ENCODE measurements at places on chromosomes 2 and 18.

DNA sequence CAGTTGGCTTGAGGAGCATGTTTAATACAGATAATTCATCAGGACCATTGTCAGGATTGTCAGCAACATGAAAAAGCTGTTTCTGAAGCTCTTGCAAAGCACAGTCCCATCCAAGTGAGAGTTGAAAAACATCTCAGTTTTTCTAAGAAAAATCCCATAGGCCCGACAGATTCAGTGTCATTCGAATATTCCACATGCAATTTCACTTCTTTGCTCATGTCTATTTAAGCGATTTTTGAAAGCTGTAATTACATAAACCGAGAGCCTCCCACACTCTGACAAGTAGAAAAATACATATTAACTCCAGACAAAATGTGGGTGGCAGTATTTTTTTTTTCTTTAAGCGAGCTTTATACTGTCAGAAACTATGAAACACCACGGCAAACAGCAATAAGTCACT, 134.7 kb upstream of the GALNT5 start:
- DNase-seq, result no peak

GRCh38 chr18:3667255-3668137, 217.5 kb downstream of the TGIF1 start:
- no peak for DNase-seq

DNA sequence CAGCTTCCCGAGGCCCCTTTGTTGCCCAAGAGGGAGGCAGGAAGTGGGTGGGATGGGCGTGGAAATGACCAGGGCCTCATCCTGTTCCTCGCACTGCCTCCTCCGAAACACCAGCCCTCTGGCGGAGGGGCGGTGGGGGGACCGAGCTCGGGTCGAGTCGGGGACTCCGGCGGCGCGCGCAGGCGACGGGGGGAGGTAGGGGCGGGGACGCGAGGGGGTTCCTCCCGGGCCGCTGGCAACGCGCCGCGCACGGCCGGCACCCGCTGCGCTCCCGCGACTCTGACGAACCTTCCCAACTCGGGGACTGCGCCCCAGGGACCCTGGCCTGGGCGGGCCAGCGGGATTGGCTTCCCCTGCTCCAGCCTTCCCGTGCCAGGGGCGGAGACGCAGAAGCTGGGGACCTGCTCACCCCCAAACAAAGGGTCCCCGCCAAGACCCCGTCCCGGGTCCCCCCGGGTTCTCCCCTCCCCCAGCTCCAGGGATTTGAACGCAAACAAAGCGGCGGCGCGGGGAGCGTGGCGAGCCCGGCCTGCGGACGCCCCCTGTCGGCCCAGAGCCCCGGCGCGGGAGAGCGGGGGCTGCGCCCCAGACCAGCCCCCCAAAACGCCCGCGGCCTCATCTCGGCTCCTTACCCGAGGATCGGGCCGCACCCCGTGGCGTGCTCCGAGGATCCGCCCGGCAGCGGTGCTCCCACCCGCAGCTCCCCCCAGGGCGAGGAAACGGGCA, 1.2 kb downstream of the SEMA4C start:
- DNase-seq, result peak; percentile 87

GRCh38 chr2:43139996-43140621, 86.3 kb downstream of the ZFP36L2 start:
- no peak for DNase-seq

DNA sequence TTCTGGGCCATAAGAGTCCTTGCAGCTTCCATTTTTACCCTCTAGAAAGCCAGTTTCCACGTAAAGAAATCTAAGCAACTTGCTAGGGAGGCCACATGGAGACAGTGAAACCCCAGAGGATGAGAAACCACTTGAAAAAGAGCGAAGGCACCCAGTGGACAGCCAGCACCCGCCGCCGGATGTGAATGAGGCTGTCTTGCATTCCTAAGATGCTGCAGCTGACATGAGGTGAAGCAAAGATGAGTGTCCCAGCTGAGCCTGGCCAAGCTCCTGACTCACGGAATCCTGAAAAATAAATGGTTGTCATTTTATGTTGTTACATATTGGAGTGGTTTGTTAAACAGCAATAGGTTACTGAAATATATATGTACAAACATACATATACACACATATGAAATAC, 65.9 kb upstream of the STPG4 start:
- DNase-seq, result no peak

GRCh38 chr2:214379227-214379626, 31.6 kb upstream of the VWC2L start:
- no peak for DNase-seq

DNA sequence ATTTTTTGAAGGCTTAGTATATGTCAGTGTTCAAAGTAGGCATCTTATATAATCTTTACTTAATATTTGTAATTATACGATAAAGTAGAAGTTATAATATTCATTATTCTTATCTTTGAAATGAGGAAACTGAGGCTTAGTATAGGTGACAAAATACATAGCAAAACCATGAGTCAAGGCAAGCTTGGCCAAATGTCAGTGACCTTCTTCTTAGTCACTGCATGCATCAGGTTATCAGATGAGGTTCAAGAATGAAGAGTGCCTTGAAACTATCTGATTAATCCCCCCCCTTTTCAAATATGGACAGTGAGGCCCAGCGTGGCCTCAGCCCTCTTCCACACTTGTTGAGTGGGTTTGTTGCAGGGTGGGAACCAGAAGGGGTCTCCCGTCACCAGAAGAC, 59.3 kb downstream of the PMAIP1 start:
- DNase-seq, result no peak

- no peak for DNase-seq
These were observed 8.0 kb downstream of the MRPL33 start for GRCh38 chr2:27779417-27780055.

- DNase-seq, result no peak
These were observed 12.7 kb upstream of the CDH2 start for GRCh38 chr18:28189400-28190239.

DNA sequence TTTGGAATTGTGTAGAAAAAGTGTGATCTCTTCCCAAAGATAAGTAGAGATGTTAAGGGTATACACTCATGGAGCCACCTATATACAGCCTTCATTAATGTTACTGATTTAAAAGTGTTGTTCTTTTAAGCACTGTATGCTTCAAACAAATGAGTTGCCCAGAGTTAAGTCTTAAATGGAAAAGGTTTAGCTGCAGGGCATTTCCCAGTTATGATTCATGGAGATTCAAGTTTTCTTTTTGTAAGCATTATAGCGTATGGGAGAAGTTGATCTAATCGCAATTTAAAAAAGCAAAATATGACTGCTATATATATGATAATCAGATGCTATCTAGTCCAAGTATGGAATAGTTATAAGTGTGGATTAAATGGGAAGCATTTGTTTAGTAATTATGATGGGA, 4.8 kb downstream of the PDK1 start:
- DNase-seq, result no peak

DNA sequence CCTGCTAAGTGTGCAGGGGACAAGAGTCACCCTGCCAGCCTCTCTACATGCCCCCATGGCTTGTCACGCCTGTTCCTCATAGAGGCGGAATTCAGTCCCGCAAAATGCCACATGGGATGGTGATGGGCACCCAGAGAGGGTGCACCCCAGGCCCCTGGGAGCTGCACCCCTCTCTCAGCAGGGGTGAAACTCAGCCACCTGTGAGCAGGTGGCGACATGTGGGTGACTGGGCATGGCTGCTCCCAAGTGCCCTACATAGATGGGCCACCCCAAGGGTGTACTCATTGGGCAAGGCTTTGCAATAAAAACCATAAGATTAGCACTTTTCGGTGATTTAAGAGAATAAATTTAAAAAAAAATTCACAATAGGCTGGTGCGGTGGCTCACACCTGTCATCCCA, 6.3 kb downstream of the HS6ST1 start:
- DNase-seq, result peak; percentile 29

DNA sequence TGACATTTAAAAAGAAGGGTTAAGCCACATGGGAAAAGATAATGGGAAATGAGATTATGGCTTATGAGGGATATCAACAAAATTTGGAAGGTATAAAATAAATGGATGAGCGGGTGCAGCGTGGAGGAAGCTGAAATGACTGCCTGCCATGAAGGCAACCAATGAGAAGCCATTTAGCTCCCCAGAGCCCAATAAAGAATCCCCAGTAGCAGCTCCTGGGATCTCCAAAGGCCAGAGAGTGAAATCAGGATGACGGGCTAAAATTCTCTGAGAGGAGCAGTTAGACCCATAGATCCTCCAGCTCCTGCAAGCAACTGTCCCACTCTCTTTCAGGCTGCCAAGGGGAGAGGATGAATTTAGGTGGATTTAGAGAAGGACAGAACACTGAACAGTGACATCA, 12.9 kb upstream of the MAPRE3 start:
- no peak for DNase-seq

- DNase-seq, result no peak
These were observed 130.2 kb downstream of the SLC4A10 start for GRCh38 chr2:161754379-161754778.

- no peak for DNase-seq
These were observed 66.4 kb downstream of the MRPS9 start for GRCh38 chr2:105104208-105104731.

- DNase-seq, result no peak
These were observed 101.7 kb upstream of the ZNF236 start for GRCh38 chr18:76720683-76721082.

GRCh38 chr2:155770516-155770915, 562.0 kb downstream of the NR4A2 start:
- no peak for DNase-seq

DNA sequence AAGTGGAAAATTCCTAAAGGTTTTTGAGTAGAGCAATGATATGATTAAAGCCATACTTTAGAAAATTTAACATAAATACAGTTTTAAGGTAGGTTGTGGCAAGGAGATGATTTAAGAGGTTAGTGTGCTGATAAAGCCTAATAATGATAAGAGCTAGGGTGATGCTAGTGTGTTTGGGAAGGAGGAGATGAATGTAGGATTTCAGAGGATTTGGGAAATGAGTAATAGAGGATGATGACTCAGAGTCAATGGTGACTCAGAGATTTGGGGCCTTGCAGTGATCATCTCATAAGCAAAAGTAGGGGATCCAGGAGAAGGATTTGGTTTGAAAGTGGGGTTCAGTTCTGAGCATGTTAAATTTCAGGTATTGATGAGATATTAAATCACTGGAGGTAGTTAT, 23.3 kb downstream of the STAMBP start:
- no peak for DNase-seq

DNA sequence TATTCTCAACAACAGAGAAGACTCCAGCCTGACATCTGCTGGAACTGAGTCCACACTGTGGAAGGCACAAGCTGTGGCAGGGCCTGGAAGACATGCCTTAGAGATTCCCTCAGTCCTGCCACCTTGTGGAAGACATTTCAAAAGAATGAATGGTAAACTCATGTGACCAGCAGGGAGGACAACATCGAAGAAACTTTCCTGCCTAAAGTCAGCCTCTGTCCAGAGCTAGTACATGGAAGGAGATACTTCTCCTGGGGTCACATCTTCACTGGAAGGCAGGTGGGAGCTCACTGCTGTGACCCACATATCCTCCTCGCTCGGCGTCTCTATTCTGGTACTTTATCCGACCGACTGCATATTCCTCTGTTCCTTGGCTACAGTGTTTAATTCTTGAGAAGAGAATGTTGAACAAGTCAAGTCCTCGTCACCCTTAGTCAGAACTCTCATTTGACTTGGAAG, 59.5 kb downstream of the PUM2 start:
- DNase-seq, result no peak

DNA sequence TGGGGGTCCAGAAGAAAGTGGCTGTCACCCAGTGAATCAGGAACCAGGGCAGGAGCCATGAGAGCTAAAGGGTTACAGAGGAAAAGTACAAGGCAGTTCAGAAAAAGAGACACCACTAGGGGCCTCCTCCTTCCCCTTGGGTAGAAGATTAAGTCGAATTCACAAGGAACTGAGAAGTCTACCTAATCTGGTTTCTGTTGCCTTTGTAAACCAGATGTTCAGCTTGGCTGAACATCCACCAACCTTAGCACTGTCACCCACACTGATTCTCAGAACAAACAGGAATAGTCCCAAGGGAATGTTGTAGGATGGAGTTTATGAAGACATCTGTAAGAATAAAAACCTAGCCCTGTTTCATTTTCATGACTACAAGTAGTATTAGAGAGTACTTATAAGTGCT, 90.4 kb upstream of the NOSTRIN start:
- DNase-seq, result no peak

DNA sequence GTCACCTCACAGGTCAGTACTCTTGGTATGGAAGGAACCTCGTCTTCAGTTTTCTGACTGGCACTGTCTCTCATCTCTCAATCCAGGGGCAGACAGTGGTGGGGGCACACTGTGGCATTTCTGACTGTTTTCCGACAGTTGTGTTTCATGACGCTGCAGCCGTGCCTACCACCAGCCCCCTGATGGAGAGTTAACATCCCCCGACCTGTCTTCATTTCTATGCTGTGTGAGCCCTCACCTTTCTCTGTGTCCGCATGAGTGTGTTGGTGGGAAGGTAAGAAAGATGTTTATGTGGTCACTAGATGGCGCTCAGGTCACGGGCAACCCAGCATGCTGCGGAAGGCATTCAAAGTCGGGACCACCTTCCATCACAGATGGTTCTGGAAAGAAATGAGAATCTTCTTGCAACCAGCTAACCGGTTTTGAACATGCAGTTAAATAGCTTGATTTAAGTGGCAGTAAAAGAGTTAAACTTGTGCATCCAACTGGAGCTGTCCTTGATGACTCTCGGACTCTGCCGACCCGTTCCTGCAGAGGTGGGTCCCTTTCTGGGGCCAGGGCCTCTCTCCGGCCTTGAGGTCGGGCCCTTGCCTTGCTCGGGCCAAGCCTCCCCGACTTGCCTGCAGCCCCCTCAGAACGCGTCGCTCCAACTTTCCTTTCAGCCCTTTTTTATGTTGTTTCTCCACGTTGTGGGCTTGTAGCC, 92.4 kb downstream of the DYSF start:
- DNase-seq, result peak; percentile 58

DNA sequence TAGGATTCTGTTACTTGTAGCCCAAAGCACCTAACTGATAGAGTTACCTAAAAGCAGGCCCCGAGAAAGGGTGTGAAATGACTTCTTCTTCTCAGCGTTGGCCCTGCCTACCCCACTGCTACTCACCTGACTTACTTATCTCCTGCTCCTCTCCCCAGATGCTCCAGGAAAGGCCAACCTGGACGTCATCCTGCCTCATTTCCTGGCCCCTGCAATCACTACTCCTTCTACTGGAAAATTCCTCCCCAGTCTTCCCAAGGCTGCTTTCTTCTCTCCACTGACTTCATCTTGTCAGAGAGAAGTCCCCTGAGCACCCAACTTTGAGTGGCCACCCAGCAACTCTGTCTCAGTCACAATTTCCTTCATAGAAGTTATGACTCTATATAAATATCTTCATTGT, 63.4 kb upstream of the KLF7 start:
- DNase-seq, result no peak

DNA sequence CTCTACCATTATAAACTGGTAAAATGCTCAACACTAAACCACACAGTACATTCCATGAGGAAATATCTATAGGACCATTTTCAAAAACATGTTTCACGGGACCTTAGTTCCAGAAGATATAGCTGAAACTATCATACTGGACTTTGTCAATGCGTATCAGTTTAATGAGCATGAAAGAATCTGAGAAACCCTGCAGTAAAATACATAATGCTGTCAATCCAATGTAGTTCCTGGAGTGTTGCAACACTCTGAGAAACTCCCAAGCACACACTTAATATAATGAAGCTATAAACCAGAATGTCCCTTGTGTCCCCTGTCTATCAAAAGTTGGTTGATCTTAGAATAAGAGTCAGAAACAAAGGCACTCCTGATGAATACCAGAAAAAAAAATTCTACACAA, 16.2 kb downstream of the IWS1 start:
- DNase-seq, result no peak

Data from natural killer cell treated with Interleukin-12 subunit alpha and Interleukin-12 subunit beta and Interleukin-15 and Interleukin-18, amount 100 ng/mL, for 72 hours (primary cell).